Activated gamma-delta T cell treated with Interleukin-2 at 50 U/mL for 16 hours (primary cell): ENCODE measurements at places on chromosomes 6 and 20.
A peak's percentile ranks its signal among the peaks of the same experiment; 100 is the strongest.

- DNase-seq = no peak
These were observed 654 bp downstream of the SPATA25 start for GRCh38 chr20:45886590-45887345.

DNA sequence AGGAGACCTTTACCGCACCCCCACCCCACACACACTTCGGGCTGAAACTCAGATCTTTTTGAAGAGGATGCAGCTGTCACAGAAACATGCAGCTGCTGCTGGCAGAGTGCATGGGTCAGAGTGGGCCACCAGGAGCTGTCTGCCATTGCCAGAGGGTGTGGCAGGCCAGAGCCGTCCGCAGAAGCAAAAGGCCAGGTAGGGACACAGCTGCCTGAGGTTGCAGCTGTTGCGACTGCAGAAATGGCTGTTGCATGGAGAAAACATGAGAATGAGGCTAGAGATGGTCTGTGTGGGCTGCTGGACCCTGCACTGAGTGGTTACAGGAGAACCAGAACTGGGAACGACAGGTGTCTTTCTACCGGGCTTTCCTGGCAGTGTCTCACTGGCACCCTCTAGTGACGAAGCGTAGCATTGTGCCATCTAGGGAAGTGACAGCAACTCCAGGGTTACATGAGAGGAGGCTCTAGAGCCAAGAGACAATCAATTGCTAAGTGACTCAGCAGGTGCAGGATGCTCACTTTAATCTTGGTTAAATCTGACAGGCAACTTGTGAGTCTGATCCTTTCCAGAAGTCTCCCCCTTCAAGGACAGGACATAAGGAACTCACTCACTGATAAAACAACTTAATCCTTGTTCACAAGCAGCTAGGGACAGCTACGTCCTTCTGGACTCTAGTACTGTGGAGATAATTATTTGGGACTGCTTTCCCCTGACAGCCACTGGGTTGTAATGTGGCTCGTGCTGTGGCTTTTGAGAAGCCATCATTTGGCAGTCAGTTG lies 29.1 kb upstream of the SERPINB9 start:
- DNase-seq = peak; percentile 84

DNA sequence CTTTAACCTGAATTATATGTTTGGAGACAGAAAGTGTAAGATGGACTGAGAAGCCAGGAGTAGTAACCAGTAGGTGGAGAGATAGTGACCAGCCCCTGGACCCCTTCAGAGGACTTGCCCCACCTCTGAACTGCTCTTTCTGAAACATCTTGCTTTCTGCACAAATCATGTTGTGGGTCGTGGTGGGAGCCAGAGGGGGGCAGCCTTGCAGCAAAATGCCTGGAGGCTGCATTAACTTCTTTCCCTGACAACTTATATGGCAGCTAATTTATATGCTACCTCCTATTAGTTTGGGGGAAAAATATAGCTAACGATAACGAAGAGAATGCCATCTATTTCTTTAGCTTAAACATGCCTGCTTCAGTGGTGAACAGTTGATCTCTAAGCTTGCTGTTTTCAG lies 859.8 kb downstream of the MAFB start:
- DNase-seq = no peak

DNA sequence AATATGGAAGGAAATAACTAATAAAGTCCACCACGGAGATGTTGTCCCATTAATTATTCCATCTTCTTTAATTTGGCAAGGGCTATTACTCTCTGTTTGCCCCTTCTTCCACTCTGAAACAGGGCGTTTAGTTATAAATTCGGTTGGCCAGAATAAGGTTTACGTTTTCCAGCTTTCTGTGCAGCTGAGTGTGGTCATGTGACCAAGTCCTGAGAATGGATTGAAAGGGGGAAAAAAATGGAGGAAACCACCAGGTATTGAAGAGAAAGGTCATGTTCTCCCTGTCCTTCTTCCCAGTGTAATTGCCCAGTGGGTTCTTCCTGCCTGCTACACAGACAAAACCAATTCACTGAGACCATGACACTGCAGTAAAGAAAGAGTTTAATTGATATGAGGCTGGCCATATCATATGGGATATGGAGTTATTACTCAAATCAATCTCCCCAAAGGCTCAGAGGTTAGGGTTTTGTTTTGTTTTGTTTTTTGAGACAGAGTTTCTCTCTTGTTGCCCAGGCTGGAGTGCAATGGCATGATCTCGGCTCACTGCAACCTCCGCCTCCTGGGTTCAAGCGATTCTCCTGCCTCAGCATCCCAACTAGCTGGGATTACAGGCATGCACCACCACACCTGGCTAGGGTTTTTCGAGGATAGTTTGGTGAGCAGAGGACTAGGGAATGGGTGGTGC lies 14.3 kb upstream of the TBC1D22B start:
- DNase-seq = no peak

- no peak for DNase-seq
These were observed 588 bp upstream of the ACSS2 start for GRCh38 chr20:34875642-34876405.

DNA sequence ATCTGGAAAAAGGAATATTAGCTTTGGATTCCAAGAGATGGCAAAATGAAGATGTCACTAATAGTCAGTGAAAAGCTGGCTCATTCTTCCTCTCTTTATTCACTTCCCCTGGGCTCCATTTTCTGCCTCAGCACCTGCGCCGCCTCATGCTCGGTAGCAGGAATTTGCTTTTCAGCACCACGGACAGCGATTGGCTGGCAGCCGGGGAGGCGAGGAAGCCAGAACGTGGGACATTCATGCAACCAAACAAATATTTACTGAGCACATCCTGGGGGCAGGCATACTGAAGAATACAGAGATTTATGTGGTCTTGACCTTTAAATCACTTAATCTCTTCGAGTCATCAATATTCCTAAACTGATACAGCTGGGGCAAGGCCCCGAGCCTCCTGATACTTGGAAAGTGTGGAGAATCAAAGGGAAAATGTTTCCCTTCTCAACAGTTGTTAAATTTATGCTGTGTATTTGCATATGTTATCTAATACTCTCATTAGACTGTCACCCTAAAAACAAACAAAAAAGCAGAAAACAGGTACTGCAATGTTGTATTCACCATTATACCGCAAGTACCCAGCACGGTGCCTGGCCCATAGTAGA lies 12.1 kb upstream of the PDYN start:
- peak; percentile 50 for DNase-seq

DNA sequence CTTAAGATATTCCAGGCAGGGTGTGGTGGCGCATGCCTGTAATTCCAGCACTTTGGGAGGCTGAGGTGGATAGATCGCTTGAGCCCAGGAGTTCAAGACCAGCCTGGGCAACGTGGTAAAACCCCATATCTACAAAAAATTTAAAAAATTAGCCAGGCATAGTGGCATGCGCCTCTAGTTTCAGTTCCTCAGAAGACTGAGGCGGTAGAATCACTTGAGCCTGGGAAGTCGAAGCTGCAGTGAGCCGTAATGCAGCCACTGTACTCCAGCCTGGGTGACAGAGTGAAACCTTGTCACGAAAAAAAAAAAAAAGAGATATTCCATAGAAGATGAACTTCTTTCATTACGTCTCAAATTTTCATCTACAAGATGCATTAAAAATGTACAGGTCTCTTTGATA lies 46.7 kb upstream of the ISM1 start:
- DNase-seq = no peak

GRCh38 chr6:113980937-113981554 lies 10.1 kb upstream of the HDAC2 start:
- DNase-seq = no peak
